D721Med (cell line): ENCODE measurements at places on chromosomes 6 and 20.

DNA sequence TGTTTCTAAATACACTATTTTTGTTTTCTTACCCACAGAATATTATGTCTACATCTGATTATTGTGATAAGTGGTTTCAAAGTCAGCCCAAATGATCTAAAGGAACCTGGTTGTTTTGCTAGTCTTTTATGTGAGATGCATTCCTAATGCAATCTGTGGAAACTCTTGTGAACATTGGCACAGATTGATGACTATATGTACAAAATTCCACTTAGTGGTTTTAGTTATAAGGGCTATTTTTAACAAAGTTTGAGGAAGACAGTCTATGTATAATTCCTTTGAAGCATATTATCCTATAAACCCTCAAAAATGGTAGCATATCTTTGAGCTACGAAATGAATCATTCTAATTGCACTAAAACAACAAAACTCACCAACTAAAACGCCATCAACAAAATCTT is 140.9 kb downstream of the GRIK2 start:
- no peak for DNase-seq

- no peak for DNase-seq
Observed at GRCh38 chr6:143498428-143498827, 13.1 kb downstream of the FUCA2 start.

GRCh38 chr6:84763003-84763885 is 1.2 kb downstream of the TBX18 start:
- DNase-seq = no peak

DNA sequence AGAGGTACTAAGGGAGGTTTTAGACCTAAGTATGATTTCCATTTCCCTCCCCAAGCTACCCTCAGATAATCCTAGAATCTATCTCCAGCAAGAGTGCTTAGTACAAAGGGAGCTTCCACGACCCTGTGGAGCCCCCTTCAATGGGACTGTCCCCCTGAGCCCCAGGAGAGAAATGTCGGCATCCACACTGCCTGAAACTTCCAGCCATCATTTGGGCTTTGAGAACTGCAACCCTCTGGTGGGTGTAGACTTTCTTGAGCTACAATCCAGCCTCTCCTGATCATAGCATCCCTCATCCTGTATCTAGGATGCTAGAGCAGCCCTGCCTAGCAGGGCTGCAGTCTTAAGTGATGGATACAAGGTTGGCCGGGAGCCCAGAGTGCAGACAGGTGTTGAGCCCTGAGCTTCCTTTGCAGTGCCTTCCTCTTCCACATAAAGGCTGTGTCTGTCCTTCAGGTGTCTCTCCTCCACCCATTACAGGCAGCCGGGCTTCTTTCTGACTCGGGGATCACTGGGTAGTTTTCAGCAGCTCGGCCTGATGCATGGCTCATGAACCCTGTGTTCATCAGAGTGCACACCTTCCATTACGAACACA is 424.5 kb downstream of the PREX1 start:
- DNase-seq = no peak

DNA sequence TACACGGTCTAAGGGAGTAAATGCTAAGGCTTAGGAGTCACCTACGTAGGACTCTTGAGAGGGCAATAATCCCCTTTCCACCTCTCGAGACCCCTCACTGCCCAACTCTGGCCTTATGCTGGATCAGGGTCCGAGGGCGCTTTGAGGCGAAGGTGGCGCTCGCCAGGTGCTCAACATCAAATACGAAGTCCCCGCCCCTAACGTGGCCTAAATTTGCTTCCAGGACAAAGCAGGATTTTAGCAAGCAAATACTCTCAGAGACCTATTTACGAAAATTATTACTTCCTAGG is 406 bp upstream of the TRIM26 start:
- DNase-seq = no peak
